ENCODE measurements at places on chromosomes 12 and 14.
A peak's percentile ranks its signal among the peaks of the same experiment; 100 is the strongest.

- no peak for DNase-seq
Observed at GRCh38 chr12:65525491-65526141, 247.1 kb downstream of the MSRB3 start.

GRCh38 chr14:58501214-58501816, 73.8 kb downstream of the KIAA0586 start:
- DNase-seq: no peak

DNA sequence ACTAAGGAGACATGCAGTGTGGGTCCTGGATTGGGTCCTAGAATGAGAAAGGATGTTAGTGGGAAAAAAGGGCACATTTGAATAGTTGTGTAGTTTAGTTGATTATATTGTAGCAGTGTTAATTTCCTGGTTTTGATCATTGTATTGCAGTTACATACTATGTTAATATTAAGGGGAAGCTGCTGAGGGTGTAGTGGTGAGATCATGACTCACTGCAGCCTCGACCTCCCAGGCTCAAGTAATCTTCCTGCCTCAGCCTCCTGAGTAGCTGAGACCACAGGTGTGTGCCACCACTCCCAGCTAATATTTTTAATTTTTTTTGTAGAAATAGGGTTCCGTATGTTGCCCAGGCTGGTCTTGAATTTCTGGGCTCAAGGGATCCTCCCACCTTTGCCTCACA, 21.7 kb downstream of the BORCS5 start:
- no peak for DNase-seq

DNA sequence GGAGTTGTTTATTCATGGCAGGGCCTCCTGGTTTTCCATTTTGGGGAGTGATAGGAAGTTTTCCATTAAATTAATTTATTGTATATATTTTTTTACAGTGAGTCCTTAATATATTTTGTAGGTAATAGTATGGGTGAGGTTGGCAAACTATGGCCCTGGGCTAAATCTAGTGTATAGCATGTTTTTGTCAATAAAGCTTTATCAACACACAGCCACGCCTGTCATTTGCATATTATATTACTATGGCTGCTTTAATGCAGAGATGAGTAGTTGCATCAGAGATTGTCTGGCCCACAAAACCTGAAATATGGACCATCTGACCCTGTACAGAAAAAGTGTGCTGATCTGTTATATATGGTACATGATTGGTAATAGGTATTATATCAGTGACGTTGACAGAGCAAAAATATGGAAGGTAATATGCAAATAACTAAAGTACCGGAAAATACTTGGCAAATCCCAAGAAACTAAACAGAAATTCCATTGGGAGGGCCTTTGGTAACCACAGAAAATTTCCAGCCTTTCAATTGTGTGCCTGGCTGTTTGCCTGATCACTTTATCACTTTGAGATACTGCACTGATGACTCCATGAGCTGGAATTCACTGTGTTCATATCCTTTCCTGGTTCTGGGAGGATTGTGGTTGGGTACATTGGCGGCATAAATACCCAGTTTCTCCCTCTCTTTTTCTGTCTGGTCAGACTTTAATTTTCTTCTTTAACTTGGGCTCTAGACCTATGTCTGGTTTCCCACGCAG, 61.7 kb upstream of the RFLNA start:
- no peak for DNase-seq

GRCh38 chr14:27435923-27436670, 838.3 kb upstream of the NOVA1 start:
- no peak for DNase-seq

- DNase-seq: no peak
Observed at GRCh38 chr12:9605483-9605882, 2.2 kb downstream of the KLRB1 start.

DNA sequence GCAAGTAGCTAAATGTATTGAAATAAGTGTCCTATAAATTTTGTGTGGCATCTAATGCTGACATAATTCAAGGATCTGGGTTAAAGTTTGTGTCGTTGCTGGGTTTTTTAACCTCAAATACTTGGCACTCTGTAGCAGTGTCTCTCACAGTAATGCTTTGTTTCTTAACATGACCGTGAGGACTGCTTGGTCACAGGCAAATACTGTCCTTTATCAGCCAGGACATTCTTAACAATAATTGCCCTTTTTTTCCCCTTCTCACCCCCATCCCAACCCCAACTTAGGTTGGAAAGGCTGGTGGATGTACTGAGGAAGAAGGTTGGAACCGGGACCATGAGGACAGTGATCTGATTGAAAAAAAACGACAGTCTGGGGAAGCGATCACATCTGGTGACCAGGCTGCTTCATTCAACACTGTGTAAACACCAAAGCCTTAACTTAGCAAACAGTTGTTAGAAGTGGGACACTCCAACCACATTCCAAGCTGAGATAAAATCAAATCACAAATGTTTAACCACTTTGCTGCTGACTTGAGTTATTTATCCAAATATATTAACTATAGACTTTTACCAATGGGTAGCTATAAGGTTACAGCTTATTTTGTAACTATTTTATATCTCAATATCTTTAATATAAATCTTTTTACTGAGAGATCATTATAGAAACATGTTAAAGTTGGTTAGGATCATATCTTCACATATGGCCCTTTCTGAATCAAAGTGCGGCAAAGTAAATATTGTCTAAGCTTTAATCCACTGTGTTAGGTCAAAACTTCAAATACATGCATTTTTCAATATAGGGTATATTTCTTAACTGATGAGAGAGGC, 48.2 kb downstream of the FOXA1 start:
- no peak for DNase-seq

GRCh38 chr12:122895704-122896636, at the start of gene VPS37B:
VPS37B (minus strand) TSS chr12:122896124; CDS start chr12:122896062, 62 bp downstream.
- peak; percentile 92 for DNase-seq

- no peak for DNase-seq
Observed at GRCh38 chr12:103884316-103884715, 43.3 kb upstream of the NT5DC3 start.

DNA sequence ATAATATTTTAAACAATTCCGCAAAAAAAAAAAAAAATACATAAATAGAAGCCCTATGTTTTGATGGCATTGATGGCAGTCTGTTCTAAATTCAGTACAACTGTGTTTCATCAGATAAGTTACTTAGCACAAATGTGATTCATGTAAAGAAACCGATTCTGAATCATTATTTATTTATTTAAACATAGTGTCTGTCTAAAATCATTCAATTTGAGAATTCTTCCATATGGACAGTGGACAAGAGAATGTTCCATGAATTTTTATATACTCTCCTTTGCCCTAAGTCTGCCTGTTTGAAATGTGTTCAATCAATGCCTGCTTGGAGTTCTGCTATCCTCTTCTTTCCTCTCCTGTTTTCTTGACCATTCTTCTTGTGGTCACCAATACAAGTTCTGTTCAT, 126.5 kb downstream of the PDE3A start:
- no peak for DNase-seq

DNA sequence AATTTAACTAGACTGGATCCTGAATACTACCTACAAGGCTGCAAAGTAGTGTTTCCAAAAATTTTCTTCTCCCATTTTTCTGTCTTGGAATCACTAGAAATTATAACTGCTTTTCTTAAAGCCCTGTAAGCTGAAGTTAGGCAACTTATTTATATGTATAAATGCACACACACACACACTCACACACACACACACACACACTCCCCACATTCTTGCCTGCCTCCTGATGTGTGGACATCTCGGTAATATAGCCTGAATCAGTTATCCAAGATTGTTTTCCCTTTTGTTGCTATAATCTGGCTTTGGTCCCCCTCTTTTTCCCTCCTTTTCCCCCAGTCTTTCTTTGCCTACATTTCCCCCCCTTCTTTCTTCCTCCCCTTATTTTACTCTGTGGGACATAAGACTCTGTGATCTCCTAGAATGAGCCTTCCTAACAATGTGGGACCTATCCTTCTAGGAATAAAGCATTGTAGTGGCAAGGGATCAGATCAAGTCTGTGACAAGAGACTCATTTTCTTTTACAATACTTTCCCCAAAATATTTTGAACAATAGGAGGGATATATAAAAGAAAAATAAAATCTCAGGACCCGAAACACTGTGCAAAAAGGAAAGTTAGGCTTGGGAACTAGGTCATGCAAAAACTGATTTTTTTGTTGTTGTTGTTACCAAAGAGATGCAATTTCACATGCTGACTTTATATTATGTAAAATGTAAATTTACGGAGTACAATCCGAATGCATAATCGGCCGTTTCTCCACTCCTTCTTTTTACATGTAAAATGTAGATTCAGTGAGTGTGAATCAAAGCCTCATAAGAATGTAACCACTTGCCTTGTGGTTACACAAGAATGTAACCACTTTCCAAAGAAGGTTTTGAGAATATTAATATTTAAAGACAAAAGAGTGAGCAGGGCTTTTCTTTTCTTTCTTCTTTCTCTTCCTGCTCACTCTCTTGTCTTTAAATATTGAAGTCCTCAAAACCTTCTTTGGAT, 26.3 kb upstream of the CD69 start:
- no peak for DNase-seq

- no peak for DNase-seq
Observed at GRCh38 chr14:64569138-64569631, 19.4 kb downstream of the PPP1R36 start.

- DNase-seq: no peak
Observed at GRCh38 chr12:58381546-58381945, 440.2 kb downstream of the ATP23 start.

DNA sequence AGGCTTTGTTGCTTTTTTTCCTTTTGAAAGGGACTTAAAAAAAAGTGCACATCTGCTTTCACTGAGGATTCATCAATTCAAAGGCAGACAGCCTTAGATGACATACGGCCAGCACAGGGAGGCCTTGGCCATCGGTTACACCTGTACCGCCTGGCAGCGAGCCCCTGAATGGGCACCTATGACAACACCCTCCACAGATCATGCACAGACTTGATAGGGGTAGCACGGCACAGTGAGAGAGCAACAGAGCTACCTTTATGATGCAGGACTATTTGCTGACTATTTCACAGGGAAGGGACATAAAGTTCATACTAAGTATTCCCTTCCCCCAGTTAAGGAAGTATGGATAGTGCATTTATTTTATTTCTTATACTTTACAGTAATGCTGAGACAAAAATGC, 137.9 kb upstream of the ARID2 start:
- DNase-seq: no peak

DNA sequence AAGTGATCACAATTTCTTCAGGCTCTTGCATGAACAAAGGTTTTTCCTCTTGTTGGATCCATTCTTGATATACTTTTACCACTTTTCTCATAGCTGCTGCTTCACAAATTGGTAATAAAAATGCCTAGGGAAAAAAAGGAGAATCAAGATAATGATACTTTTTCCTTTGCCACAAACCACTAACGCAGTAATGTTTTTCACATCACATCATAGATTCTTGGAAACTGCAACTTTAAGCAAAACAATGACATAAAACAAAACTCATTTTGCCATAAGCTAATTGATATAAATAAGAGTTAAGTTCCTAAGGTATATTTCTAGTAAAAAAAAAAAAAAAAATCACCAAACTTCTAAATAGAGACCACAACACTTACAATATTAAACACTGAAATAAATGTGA, 66.7 kb downstream of the RALGAPA1 start:
- DNase-seq: no peak

- DNase-seq: no peak
Observed at GRCh38 chr14:78367355-78367754, 197.2 kb downstream of the NRXN3 start.

DNA sequence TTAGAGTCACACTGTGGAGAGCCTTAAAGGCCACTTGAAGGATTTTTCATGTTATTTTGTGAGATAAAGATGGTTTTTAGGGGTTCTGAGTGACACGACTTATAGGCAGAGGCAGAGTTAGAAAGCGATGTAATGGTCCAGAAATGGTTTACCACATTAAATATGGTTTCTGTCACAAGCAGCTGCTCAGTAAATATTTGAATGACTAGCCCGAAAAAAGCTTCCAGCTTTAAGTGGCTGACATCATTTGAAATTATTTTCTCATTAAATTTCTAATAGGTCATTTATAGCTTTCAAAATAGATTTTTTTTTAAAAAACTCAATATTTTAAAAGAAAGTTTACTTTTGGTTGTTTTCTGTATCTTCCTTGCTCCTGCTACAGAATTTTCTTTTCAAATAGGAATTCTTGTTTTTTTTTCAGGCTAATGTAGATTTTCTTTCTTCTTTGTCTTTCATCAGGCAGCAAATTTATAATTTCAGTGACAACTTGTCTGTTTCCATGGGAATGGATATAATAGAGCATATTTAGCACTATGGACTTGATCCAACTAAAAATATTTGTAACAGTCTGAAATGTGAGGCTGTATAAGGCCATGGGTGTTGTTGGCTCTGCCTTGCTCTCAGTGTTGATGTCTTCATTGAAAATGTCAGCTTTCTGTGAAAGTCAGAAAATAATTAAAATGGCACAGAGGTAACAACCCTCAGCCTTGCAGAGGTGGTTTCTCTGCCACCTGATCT, 700.0 kb downstream of the TMTC2 start:
- DNase-seq: no peak

DNA sequence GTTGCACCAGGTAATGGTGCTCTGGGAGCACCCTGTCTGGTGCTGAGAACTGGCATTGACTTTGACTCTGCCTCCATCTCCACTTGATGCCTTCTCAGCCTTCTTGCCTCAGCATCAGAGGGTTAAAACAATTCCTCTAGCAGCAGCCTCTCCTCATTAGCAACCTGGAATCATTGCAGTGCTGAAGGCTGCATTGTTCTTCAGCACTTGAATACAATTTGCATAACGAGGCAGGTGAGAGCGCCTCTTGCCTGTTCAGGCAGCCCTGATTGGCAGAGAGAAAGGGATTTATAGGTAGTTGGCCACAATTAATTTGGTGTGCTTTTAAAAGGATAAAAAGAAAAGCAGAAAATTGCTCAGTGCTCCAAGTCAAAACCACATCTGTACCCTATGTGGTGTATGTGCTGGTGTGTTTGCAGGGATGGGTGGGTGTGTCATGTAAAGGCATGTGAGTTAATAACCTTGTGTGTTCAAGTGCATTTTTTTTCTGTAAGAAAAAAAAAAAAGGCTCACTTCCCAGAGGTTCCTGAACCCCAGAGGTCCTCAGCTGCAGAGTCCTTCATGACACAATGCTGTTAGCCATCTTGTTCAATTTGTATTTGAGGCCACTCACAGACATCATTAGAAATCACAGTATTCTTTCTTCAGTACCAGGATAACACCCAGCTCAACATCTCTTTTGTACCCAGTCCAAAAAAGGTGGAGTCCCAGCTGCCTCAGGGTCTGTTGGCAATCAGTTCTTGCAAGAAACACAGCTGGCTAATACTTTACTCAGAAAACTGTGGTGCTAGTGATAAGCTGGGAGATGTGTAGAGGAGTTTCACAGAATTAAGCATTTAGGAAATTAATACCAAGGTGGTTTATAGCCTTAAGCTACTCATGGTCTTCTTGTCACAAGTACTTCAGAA, 385.6 kb downstream of the GRIN2B start:
- no peak for DNase-seq

- DNase-seq: no peak
Observed at GRCh38 chr12:18402872-18403611, 141.7 kb downstream of the PIK3C2G start.

GRCh38 chr14:77870646-77871045, 70.7 kb downstream of the ADCK1 start:
- no peak for DNase-seq

GRCh38 chr14:92540472-92541048, 27.0 kb downstream of the RIN3 start:
- peak; percentile 94 for DNase-seq

Data from cardiac septum (tissue), 1 donor.